ENCODE measurements at places on chromosomes 4 and X.
A peak's percentile ranks its signal among the peaks of the same experiment; 100 is the strongest.

- DNase-seq: no peak
Observed at GRCh38 chr4:168667921-168668320, 171.1 kb downstream of the PALLD start.

DNA sequence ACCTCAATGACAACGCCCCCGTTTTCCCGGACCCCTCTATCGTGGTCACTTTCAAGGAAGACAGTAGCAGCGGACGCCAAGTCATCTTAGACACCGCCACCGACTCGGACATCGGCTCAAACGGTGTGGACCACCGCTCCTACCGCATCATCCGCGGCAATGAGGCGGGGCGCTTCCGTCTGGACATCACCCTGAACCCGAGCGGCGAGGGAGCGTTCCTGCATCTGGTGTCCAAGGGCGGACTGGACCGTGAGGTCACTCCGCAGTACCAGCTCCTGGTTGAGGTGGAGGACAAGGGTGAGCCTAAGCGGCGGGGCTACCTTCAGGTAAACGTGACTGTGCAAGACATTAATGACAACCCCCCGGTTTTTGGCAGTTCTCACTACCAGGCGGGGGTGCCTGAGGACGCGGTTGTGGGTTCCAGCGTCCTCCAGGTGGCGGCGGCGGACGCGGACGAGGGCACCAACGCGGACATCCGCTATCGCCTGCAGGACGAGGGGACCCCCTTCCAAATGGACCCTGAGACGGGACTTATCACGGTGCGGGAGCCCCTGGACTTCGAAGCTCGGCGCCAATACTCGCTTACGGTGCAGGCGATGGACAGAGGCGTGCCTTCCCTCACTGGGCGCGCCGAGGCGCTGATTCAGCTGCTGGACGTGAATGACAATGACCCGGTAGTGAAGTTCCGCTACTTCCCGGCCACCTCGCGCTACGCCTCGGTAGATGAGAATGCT lies 2.2 kb downstream of the FAT4 start:
- DNase-seq: peak; percentile 44

GRCh38 chr4:119559044-119559647 lies 69.5 kb downstream of the PDE5A start:
- DNase-seq: peak; percentile 71

DNA sequence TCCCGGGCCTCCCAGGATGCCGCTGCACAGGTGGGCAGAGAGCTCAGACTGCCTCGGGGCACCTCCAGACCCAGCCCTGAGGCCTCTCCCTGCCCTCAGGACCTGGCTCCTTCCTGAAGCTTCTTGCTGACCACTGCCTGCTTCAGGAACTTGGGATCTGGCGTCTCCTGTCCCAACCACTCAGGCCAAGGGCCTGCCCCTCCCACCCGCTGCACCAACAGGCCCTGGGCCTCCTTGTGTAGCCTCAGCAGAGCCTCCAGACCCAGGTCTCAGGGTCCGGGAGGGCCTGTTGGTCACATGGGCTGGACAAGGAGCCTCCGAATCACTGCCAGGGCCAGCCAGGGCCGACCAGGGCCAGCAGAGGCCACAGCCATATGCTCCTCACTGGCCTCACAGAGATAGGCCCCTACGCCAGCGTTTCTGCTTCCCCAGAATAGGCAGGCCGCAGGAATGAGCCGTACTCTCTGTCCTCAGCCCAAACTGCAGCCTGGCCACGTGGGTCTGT lies 2.8 kb downstream of the MXD4 start:
- DNase-seq: no peak

DNA sequence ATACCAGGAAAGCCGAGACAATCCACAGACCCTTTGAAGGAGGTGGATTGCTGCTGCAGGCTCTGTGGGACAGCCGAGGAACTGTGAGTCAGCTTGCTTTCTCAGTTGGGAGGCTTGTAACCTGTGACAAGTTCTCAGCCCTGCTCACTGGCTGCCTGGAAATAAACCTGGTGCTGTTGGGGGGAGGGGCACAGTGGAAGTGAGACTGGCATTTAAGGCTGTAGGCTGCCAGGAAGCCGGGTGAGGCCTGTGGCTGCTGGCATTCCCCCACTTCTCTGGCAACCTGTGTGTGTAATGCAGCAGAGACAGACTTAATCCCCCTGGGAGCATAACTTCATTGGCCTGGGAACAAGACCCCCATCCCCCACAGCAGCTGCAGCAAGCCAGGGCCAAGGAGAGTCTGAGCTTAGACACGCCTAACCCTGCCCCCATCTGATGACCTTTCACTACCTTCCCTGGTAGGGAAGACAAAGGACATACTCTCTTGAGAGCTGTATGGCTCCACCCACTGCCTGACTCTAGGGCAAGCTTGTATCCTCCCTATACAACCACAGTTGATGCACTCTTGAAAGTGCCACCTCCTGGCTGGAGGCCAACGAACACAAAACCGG lies 64.1 kb downstream of the ALPK1 start:
- DNase-seq: peak; percentile 4

- peak; percentile 93 for DNase-seq
Observed at GRCh38 chrX:24231131-24231540, 81.6 kb downstream of the ZFX start.

GRCh38 chrX:38896724-38897298 lies 95.6 kb downstream of the MID1IP1 start:
- DNase-seq: no peak

- DNase-seq: peak; percentile 71
Observed at GRCh38 chr4:82739287-82740190, 59.1 kb downstream of the SCD5 start.

DNA sequence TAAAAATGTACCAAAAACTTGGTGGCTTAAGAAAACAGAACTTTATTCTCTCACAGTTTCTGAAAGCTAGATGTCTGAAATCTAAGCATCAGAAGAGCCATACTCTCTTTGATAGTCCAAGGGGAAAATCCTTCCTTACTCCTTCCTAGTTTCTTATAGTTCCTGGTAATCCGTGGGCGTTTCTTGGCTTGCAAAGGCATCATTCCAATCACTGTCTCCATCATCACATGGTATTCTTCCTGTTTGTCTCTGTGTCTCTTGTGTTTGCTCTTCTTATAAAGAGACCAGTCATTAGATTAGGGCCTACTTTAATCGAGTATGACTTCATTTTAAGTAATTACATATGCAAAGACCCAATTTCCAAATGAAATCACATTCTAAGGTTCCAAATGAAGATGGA lies 118.9 kb upstream of the FSTL5 start:
- no peak for DNase-seq

DNA sequence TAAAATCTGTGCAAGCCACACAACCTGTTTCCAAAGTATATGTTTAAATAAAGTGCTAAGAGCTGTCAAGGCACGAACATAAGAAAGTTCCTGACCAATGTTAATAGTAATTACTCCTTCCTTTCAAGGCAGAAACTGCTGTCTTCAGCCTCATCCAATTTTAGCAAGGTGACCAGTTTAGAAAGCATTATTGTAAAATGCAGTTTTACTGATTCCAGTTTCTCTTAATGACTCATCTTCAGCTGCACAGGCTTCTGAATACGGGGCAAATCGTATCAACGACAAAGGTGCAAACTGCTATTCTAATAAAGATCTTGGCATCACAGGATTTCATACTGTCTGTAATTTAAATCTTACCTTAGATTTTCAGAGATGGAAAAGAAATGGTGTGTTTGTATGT lies 87.5 kb downstream of the PPP3CA start:
- DNase-seq: peak; percentile 39

DNA sequence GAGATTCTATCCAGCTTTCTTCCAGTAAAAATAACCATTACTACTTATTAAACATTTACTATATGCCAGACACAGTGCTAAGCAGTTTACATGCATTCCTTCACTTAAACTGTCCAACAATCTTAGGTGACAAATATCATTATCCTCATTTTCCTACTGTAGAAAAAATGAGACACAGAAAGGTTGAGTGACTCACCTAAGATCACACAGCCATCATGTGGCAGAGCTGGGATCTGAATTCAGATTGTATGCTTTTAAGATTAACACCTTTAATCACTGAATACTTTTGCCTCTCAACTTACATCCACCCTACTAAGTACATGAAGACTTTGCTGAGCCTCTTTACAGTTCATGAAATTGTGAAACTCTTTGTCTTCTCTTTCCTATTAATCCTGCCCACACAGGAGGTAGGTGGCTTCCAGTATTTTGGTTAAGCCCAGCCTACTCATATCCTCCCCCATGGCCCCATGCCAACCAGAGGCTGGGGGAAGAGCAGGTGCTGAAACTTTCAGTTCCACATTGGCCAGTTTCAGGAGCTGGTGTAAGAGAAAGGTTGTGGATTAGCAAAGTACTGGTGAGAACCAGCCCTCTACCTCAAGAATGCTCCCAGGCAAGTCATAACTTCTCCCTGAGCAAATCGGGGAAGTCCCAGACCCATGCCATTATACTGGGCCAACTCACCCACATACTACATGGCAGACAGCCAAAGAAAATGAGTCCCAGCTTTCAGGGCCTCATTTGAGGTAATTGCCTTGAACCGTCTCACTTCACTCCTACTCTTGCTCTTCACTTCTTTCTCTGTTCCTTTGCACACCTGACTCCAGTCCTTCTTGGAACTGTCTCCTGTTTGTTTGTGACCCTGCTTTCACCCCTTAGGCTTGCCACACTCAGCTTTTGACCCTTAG lies 211.1 kb downstream of the GUCY2F start:
- DNase-seq: peak; percentile 12

- DNase-seq: no peak
Observed at GRCh38 chrX:40164751-40165150, 67.0 kb upstream of the BCOR start.

DNA sequence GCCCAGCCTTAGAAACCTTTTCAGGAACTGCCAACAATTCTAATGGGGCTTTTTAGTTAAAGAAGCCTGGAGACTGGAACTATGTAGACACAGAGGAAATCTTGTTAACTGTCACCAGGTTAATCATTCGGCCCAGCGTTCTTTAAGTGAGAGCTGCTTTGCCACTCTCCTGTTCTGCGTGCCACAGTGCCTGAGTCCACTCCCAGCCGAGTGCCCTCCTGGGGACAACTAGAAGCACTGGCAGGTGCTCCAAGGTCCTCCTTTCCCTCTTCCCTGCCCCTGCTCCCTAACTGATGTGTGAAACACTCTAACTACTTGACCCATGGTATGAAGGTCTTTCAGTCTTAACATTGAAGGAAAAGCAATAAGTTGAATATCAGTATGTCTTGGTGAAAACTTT lies 151.2 kb upstream of the TLL1 start:
- no peak for DNase-seq

DNA sequence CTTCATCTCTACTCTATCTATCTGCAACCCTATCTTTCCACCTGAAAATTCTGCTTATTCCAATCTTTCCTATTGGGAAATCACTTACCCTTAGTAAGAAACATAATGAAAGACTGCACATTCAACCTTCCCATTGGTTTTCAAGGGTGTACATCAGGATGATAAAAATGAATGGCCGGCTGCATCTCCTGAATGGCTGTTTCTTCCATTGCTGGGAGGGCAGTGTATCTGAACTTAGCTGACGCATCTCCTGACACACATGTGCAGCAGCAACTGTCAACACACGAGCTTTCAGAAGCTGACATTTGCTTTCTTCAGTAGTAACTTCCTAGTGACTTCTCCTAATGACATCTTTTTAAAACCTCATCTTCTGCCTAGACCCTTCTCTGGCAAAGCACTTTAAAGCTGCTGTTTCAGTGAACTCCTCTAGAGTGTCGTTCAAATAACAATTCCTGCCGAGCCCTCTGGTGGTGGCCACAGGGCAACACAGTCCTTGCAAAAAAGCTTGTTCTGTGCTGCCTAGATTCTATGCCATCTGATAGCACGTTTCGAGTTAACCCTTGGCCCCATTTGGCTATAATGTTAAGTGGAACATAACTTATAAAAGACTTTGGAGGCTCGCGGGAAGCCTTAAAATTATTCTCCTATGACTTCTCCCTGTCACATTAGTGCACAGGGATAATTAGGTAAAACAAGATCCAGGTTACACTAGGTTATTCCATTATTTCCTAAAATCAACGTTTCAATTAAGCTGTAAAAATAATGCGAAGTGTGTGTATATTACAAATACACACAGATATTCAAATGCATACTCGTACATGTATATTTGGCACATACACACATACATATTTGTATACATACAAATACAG lies 2340.7 kb downstream of the PCDH7 start:
- DNase-seq: peak; percentile 66

DNA sequence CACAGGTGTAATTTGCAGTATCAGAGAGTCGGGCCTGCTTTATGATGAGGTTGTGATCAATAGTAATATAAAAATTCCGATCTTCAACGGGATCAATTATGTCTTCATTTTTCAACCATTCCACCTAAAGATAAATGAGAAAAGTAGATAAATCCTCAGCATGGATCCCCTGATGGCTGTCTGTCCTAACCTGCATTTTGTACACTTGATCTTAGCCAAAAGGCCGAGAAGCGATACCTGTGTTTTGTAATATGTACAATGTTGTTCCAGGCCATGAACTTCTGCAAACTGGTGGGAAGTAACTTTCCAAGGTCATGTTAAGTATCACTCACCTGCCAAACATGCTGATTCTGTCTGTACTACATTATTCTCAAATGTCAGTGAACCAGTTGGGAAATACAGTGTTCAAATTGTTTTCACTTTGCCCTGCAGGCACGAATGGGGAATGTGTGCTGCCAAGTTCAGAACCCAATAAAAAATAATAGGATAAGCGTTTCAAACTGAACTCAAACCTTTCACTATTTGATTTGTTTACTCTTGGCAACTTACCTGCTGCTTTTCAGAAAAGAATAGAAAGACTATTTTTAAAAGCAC lies 298.1 kb downstream of the UNC5C start:
- DNase-seq: no peak

DNA sequence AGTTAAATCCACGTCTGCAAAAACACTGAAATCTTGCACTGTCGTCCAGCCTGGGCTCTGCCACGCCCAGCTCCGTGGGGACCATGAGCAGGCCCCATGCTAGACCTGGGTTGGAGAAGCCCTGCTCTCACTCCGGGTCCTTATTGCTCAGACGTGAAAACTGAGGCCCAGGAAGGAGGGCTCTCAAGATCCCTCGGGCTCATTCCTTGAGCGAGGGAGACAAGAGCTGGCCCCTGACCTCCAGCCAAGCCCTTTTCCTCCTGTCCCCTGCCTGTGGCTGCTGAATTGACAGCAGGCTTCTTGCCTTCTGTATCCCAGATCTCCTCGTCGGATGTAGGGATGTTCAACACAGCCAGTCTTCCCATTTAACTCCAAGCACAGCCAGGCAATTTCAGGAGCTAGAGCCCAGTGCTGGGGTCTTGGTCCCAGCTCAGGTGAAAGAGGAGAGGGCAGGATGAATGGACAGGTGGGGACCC lies 109.5 kb downstream of the CPZ start:
- no peak for DNase-seq

- DNase-seq: no peak
Observed at GRCh38 chr4:15906020-15906443, 32.5 kb downstream of the FGFBP1 start.

DNA sequence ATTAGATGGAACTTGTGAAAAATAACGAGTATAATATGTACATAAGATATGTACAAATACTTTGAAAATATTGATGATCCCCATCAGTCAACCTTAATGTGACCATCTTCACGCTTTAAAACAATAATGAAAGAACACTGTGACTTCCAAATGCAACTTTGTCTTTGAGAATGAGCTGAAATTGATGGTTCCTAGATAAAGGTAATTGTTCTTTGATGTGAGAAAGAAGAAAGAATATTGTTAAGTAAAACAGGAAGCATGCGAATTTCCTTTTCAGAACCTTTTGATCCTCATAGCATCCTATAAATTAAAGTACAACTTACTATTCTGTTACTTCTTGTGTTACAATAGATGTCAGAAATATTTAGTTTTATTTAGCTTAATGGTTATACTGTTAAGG lies 22.2 kb downstream of the IL2 start:
- DNase-seq: no peak

- DNase-seq: no peak
Observed at GRCh38 chr4:53168228-53168627, 197.6 kb downstream of the SCFD2 start.

All from fibroblast of mammary gland (primary cell).